ENCODE measurements at places on chromosomes 13 and 19. TPM values are rescaled to one million over a fixed set of nuclear protein-coding genes. Genes with fewer than 3 reads are reported as not detected.

DNA sequence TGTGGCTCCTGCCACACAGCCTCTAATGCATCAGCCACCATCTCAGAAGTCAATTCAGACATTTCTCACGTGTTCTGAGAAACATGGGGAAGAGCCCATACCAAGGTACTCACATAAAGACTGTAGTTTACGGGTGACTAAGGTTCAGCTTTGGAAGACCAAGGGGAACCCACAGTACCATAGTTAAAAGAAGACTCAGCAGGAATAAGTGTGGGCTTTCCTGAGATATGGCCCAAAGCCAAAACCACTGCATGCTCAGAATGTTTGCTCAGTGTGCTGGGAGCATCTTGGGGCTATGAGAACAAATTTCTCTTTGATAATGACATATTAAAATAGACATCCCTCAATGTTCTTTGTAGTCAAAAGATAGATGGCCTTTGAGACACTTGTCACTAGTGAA is 283.8 kb downstream of the DCT start:
- no peaks in the 10 kb centered on the region for H3K4me1 ChIP-seq
- no peak overlapping the region for H3K4me3 ChIP-seq
- no peak overlapping the region for H3K27ac ChIP-seq
- no peaks in the 10 kb centered on the region for H3K36me3 ChIP-seq
- no peak for DNase-seq

DNA sequence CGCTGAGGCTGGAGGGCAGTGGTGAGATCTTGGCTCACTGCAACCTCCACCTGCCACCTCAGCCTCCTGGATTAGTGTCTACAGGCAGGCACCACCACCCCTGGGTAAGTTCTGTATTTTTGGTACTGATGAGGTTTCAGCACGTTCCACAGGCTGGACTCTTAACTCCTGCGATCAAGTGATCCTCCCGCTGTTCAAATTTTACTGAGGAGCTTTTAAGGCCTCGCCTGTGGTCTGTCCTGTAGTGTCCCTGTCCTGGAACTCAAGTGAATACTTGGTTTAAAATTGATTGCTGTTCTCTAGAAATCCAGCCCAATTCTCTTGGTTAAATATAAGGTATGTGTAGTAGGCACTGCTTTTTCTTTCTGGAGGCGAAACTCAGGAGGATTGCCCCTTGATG is 65.2 kb downstream of the DPRX start:
- no peak for DNase-seq
- no peaks in the 10 kb centered on the region for H3K27me3 ChIP-seq
- no peaks in the 10 kb centered on the region for H3K4me1 ChIP-seq
- no peaks in the 10 kb centered on the region for H3K36me3 ChIP-seq

GRCh38 chr13:108963276-108963810 is 333.9 kb downstream of the MYO16 start:
- peaks cover 10% of the 10 kb centered on the region for H3K4me1 ChIP-seq
- no peaks in the 10 kb centered on the region for H3K27me3 ChIP-seq
- H3K4me3 ChIP-seq, result no peak overlapping the region

DNA sequence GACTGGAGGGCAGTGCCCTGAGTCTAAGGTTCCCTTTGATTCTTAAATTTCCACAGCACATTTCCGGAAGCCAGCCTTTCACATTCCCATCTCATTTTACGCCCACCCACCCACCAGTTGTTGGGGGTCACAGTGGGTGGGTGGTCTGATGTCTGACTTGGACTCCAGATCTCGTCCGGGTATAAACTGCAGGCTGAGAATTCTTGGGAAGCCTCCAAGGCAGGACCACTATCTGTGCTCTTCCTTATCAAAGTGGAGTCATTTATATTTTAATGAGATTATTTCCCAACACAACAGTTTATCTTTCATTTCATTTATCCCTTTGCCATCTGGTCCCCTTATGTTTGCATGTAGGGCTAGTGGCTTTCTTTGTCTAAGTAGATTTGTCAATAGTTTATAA is 3.6 kb upstream of the FAM124A start:
- H3K36me3 ChIP-seq, result no peaks in the 10 kb centered on the region
- DNase-seq, result no peak
- H3K4me3 ChIP-seq, result no peak overlapping the region
- no peaks in the 10 kb centered on the region for H3K27me3 ChIP-seq
- no peak overlapping the region for H3K27ac ChIP-seq

Gene NALCN
- 6.0 TPM for total RNA-seq

GRCh38 chr13:35349673-35350278 is 126.7 kb downstream of the MAB21L1 start:
- no peaks in the 10 kb centered on the region for H3K27me3 ChIP-seq
- H3K36me3 ChIP-seq, result no peaks in the 10 kb centered on the region
- H3K4me1 ChIP-seq, result no peaks in the 10 kb centered on the region
- H3K4me3 ChIP-seq, result no peak overlapping the region

Gene CABP5
- not detected for total RNA-seq

Gene AP1M2
- total RNA-seq, result not detected

- no peaks in the 10 kb centered on the region for H3K36me3 ChIP-seq
- H3K27ac ChIP-seq, result no peak overlapping the region
- no peaks in the 10 kb centered on the region for H3K27me3 ChIP-seq
- H3K4me3 ChIP-seq, result no peak overlapping the region
- no peaks in the 10 kb centered on the region for H3K4me1 ChIP-seq
Observed at GRCh38 chr19:38059897-38060296, 152.9 kb downstream of the SIPA1L3 start.

Gene POU4F1
- total RNA-seq, result not detected

Gene CBY2
- total RNA-seq, result not detected

DNA sequence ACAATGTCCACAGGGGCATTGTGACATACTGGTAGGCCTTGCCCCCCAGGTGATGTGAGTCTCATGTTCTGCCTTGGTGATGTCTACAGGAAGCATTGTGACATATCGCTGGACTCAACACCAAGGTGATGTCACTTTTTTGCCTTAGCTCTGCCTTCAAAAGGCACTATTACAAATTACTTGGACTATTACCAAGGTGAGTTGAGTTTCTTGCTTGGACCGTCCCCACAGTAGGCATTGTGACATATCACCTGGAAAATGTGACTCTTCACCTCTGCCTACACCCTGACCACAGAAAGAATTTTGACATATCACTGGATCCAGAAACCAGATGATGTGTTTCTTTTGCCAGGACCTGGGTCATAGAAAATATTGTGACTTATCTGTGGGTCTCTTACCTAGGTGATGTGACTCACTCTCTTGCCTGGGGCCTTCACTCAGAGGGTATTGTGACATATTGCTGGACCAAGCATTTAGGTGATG is 60.6 kb upstream of the ZNF724 start:
- no peaks in the 10 kb centered on the region for H3K27me3 ChIP-seq
- H3K27ac ChIP-seq, result no peak overlapping the region
- H3K4me1 ChIP-seq, result no peaks in the 10 kb centered on the region
- no peak for DNase-seq
- no peak overlapping the region for H3K4me3 ChIP-seq

- H3K27me3 ChIP-seq, result no peaks in the 10 kb centered on the region
- no peak for DNase-seq
- no peak overlapping the region for H3K27ac ChIP-seq
- H3K36me3 ChIP-seq, result peaks cover 6% of the 10 kb centered on the region
Observed at GRCh38 chr13:99528547-99528946, 27.3 kb downstream of the TM9SF2 start.

Gene DACT3
- 11.7 TPM for total RNA-seq

Gene ZNF626
- 10.5 TPM for total RNA-seq

DNA sequence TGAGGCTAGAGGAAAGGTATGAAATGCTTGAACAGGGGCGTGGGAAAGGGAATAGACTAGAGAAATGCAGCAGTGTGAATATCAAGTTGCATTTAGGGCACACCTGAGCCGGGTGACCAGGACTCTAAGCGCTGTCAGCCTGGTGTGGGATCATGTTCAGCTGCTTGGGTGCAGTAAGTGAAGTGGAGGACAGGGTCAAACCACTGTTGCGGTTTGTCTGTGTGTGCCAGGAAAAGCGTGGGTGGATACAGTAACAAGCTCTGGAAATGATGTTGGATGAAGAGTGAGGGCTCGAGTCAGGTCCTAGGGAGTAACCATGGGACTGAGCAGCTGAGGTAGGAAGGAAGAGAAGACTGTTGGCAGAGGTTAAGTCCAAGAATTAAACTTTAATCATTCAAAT is 15.8 kb downstream of the DGKH start:
- H3K27me3 ChIP-seq, result no peaks in the 10 kb centered on the region
- no peak for DNase-seq
- H3K27ac ChIP-seq, result no peak overlapping the region
- no peaks in the 10 kb centered on the region for H3K4me1 ChIP-seq
- H3K36me3 ChIP-seq, result no peaks in the 10 kb centered on the region

Gene FGF21
- total RNA-seq, result not detected

DNA sequence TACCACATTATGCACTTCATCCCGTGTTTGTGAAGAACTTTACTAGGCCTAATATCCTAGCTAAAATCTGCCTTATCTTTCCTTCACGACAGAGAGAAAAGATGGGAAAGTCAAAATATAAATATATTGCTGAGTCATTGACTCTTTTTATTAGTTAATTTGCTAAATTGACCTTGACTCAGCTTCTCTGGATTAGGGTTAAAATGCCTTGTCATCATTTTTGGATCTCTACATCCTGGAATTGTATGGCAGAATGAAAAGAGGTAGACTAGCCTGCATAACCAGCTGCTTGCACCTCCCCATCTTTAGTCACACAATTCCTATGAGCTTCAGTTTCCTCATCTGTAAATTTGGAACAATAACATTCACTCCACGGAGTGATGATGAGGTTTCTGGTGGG is 280.3 kb downstream of the DCT start:
- no peak overlapping the region for H3K27ac ChIP-seq
- DNase-seq, result no peak
- H3K27me3 ChIP-seq, result no peaks in the 10 kb centered on the region
- no peaks in the 10 kb centered on the region for H3K36me3 ChIP-seq

GRCh38 chr13:112625698-112626097 is 37.7 kb upstream of the TUBGCP3 start:
- H3K36me3 ChIP-seq, result no peaks in the 10 kb centered on the region
- no peak overlapping the region for H3K27ac ChIP-seq
- no peak for DNase-seq
- no peak overlapping the region for H3K4me3 ChIP-seq

DNA sequence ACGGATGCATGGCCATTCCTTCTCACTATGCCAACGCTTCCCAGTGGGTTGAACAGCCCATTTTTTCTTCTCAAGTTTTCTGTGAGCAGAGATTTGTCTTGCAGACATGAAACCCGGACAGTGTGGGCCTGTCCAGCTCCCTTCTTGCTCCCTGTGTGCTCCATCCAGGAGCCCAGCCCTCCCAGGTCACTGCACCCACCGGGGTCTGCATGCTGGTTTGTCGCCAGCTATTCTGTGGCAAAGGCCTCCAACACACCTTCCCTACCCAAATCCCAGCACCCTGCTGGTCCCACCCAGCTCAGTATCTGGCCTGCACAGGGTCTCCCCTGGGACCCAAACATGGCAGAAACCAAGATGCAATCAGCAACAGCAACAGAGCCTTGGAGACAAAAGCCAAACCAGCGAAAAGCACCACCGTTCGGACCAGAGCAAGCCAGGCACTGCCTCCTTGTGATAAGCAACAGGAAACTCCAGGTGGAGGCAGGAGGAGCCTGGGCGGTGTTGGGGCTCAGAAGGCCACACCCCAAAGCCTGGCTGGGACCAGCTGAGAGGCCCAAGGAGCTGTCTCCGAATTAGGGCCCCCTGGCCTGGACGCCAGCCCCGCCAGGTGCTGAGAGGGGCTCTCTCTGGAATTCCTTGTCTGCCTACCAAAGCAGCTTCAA is 12.2 kb upstream of the SPACA7 start:
- H3K27me3 ChIP-seq, result no peaks in the 10 kb centered on the region
- DNase-seq, result no peak
- no peaks in the 10 kb centered on the region for H3K36me3 ChIP-seq
- no peak overlapping the region for H3K4me3 ChIP-seq
- no peak overlapping the region for H3K27ac ChIP-seq

Gene CEACAM21
- not detected for total RNA-seq

DNA sequence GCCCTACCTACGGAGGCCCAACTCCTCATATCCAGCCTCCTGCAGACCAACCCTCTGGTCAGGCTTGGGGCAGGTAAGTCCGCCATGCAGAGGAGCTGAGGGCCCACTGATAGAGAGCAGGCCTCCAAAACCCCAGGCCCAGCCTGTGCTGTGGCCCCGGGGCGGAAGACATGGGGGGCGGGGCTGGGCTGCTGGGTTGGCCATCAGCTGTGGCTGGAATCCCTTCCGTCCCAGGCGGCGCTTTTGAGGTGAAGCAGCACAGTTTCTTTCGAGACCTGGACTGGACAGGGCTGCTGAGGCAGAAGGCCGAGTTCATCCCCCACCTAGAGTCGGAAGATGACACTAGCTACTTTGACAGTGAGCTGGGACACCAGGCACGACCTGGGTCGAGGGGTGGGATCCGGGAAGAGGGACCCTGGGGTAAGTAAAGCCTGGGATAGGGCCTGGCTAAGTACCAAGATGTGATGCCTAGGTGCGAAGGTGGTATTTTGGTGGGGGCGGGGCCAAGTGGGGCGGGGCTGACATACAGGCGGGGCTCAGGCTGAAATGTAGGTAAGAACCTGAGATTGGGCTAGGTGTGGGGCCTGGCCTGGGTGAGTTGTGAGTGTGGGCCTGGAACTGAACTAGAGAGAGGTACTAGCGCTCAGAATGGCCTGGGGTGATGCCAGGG is 15.4 kb downstream of the DNASE2 start:
- H3K36me3 ChIP-seq, result no peaks in the 10 kb centered on the region
- no peaks in the 10 kb centered on the region for H3K27me3 ChIP-seq
- H3K27ac ChIP-seq, result no peak overlapping the region
- DNase-seq, result no peak

Gene SERP2
- total RNA-seq, result 17.7 TPM

Gene EFNB2
- total RNA-seq, result 20.8 TPM

Gene DPF1
- not detected for total RNA-seq

- peak overlapping the region; percentile 60 for H3K27ac ChIP-seq
- DNase-seq, result no peak
- H3K27me3 ChIP-seq, result no peaks in the 10 kb centered on the region
- H3K4me1 ChIP-seq, result peaks cover 12% of the 10 kb centered on the region
- no peak overlapping the region for H3K4me3 ChIP-seq
Observed at GRCh38 chr19:12953799-12954611, 3.0 kb downstream of the GADD45GIP1 start.

- H3K4me1 ChIP-seq, result no peaks in the 10 kb centered on the region
- H3K27me3 ChIP-seq, result no peaks in the 10 kb centered on the region
- DNase-seq, result peak; percentile 24
- H3K27ac ChIP-seq, result no peak overlapping the region
- no peaks in the 10 kb centered on the region for H3K36me3 ChIP-seq
Observed at GRCh38 chr13:34156841-34157365, 339.0 kb downstream of the RFC3 start.

Gene PET100
- 10.8 TPM for total RNA-seq

GRCh38 chr13:23683084-23683483 is 112.9 kb downstream of the TNFRSF19 start:
- H3K36me3 ChIP-seq, result no peaks in the 10 kb centered on the region
- H3K4me1 ChIP-seq, result no peaks in the 10 kb centered on the region
- H3K27me3 ChIP-seq, result no peaks in the 10 kb centered on the region
- no peak overlapping the region for H3K27ac ChIP-seq

- no peaks in the 10 kb centered on the region for H3K27me3 ChIP-seq
- no peak overlapping the region for H3K27ac ChIP-seq
- H3K4me1 ChIP-seq, result no peaks in the 10 kb centered on the region
- no peaks in the 10 kb centered on the region for H3K36me3 ChIP-seq
- DNase-seq, result no peak
Observed at GRCh38 chr19:22945560-22945959, 57.4 kb downstream of the ZNF728 start.

GRCh38 chr13:98365302-98365701 is 188.2 kb upstream of the RNF113B start:
- no peak for DNase-seq
- no peaks in the 10 kb centered on the region for H3K36me3 ChIP-seq
- no peak overlapping the region for H3K27ac ChIP-seq

Measured in tibial nerve (tissue), 4 donors.